ENCODE measurements at places on chromosomes 5 and 9.

- DNase-seq, result no peak
Observed at GRCh38 chr9:110640736-110641135, 27.9 kb upstream of the MUSK start.

- no peak for DNase-seq
Observed at GRCh38 chr9:136306211-136307208, 2.6 kb upstream of the CCDC187 start.

DNA sequence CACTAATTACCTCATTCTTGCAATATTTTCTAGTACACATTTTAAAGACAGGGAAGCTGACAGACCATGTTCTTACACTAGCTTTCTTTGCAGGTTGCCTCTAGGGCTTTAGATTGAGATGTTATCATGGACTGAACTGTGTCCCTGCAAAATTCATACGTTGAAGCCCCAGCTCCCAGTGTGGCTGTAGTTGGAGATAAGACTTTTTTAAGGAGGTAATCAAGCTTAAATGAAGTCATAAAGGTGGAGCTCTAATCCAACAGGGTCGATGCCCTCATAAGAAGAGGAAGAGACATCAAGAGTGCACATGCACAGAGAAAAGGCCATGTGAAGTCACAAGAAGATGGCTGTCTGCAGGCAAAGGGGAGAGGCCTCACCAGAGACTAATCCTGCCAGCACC, 471.2 kb upstream of the ACTBL2 start:
- no peak for DNase-seq

DNA sequence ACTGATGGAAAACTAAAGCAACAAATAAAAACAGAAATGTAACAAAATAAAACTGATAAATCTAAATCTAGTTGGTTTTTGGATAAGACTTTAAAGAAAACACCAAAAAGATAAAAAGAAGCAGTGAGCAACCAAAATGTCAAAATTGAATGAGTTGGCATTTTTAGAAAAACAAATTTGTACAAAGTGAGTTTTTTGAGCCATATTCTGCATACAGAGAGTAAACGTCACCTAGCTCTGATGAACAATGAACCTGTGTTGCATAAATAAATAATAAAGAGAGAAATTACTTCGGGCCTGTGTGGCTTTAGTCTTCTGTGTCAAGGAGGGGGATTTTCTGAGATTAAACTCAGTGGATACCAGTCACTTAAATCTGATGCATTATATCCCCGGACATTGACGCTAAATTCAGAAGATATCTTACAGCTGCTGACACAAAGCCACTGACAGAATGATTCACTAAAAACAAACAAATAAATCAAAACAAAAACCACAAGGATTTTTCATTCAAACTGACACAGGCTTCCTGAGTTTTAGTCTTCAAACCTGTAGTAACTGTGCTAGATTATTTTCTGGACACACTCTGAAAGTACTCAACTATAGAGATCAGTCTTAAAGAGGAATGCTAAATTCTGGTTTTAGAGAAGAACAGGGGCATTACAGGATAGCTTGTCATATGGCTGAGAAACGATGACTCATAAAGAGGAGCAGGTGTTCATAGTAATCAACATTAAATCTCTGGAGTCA, 403.5 kb upstream of the ST8SIA4 start:
- no peak for DNase-seq

DNA sequence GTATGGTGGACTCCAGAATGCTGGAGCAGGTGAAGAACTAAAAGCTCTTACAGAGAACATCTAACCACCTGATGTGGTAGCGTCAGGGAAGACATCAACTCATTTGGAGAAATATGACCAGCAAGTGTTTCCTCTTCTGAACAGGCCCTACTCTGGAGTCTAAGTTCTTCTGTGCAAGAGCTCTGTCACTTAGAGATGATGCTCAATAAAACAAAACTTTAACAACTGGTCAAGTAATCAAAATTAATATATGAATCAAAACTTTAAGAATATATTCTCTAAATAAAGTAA, 85.8 kb downstream of the CYFIP2 start:
- no peak for DNase-seq

DNA sequence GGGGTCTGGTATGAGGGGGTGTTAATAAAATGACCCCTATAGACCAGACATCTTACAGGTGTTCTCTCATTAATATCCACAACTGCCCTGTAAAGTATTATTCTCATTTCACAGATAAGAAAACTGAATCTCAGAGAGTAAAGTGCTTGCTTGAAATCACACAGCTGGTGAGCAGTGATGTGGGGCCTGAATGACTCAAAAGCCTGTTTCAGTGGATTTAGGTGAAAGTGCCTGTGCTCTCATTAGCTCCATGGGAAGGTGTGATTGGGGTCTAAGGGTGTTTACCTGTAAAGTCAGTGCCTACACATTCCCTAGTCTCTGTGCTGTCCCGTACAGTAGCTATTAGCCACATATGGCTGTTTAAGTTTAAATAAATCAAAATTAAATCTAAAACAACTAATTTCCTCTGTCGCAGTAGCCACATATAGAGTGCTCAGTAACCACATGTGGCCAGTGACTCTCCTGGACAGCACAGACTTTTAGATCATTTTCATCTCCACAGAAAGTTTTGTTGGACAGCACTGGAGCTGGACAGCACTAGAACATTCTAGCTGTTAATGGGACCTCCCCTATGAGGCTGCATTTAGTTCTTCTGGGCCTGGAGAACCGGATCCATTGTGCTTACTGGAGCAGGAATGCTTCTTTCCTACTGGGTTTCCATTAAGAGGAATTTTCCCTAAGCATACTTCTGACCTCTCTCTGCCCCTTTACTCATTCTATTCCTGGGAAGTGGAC, 52.5 kb upstream of the SEMA6A start:
- no peak for DNase-seq

DNA sequence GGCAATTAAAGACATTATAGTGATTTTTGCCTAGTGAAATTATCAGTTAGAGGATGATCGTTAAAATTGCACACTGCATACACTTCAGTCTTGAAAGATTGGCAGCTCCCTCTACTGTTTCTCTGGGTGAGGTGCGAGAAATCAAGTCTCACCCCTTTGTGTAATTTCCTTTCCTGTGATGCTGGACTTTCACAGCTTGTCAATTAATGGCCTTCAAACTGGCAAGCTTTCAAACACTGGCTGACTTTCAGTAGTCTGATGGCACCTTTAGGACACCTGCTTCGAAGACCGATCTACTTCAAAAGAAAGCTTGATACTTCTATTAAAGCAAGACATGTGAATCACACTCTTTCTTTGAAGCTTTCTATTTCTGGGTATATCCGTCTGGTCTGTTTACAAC, 706.7 kb upstream of the PTPRD start:
- no peak for DNase-seq

- no peak for DNase-seq
Observed at GRCh38 chr9:77680581-77680980, 32.5 kb upstream of the GNA14 start.

- no peak for DNase-seq
Observed at GRCh38 chr9:3419893-3420292, 105.9 kb downstream of the RFX3 start.

DNA sequence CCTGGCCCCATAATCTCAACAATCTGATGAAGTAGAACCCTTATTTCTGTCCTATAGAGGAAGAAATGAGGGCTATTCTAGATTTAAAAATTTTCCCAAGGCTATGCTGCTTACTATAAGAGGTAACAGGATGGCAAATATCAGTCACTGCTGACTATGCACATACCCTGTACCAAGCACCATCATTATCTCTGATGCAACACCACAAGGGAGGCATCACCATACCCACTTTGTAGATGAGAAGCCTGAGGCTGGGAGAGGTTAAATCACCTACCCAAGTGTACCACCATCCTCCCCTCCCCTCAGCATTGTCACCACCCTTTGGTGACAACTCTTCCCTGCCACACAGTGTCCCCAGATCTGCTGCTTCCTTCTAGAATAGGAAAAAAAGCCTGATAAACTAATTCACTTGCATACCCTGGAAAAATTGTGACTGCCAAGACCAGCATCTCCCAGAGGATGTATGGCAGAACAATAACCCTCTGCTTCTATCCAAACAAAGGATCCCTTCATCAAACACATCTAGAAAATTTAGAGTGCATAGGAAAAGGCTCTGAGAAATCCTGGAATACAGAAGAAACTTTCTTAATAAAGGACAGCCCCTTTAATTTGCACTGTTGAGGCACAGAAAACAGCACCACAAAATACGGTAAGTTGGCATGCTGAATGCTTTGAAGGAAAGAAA, 48.3 kb downstream of the PRRC1 start:
- DNase-seq, result no peak

DNA sequence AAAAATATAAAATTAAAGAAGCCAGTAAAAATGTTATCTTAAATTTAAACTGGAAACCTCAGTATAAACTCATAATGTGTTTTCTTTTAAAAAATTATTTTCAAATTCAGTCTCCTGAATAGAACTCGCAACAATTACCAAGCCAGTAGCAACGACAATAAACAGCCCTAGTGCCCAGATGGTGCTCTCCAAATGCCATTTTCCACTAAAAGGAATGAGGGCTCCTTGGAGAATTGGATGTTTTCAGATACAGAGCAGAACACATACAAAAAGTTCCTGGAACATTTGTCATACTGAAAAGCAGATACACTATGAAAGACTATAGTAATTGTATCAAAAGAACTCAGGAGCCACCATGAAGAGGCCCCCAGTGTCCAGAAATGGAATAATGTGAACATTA, 97.4 kb downstream of the TMC1 start:
- DNase-seq, result no peak

DNA sequence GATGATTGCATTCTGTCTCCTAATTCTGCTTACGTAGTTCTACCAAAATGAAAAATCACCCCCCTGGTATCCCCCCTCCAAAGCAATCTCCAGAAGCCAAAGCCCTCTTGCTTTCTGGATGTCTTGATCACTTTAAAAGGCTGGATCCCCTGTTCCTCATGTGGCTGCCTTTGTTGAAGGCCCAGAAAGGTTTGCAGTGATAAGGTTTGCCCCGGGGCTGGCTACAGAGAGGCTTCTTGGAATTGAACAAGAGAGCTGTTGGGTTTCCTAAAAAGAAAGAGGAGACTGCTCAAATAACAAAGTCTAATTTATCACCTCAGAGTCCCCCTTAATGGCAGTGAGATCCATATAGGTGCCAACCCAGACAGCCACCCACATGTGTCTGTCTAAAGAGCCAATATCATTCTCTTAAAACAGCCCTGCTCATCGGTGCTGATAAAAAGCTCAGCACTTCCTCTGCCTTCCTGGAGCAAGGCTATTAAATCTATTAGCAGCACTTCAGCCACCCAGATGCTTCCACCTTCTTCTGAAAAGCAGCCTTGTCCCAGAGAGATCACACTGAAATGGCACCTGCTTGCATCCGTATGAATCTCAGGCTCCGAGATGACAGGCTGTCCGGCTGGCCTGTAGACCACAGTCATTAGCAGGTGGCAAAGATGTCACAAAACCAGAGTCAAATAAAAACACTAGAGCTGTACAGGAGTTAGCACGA, 70.9 kb downstream of the TEX10 start:
- no peak for DNase-seq

DNA sequence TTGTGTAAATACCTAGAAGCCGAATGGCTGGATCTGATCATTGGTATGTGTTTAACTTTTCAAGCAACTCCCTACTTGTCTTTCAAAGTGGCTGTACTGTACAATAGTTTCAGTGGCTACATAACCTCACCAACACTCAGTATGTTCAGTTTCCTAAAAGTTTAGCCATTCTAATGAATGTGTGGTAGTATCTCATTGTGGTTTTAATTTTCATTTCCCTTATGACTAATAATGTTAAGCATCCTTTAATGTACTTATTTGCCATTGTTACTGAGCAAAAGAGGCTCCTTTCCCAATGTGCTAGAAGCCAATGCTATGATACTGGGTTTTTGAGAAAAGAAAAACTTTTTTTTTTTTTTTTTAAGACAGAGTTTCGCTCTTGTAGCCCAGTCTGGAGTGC, 27.8 kb upstream of the ALDOB start:
- no peak for DNase-seq

GRCh38 chr9:89755821-89756220, 151.0 kb downstream of the GADD45G start:
- no peak for DNase-seq

- no peak for DNase-seq
Observed at GRCh38 chr5:9212605-9213004, 333.3 kb downstream of the SEMA5A start.

DNA sequence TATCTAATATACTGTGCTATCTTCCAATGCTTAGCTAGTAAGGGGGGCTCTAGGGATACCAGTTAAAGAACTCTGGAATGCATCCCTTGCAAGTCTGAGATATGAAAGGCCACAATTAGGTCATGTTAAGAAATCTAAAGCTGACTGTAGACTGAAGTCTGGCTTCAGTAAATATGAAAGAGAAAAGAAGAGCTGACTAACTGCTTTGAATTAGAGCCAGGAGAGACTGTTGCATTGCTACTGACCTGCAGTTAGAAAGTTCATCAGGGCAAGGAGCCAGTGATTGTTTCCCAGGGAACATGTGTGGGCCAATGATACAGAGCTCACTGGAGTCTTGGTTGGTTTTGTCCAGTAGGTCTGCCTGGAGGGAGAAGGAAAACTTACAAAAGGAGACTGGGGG, 472.1 kb upstream of the TNC start:
- no peak for DNase-seq

DNA sequence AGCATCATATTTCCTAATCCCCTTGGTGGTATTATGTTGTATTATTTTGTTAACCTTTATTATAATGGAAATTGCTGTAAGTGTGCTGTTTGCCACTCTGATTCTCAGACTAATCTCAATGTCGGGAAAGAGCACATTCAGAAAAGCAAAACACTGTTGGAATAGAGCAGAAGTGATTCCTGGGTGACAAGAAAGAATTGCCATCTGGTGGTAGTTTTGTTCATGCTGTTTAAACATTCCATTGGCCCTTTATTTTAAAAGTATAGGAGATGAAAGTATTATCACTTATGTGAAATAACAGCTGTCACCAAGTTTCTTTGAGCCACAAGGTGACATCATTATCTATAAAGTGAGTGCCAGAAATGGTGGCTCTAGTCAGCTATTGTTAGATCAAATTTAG, 301.3 kb upstream of the SGCD start:
- DNase-seq, result no peak

- no peak for DNase-seq
Observed at GRCh38 chr9:4238522-4238921, 61.3 kb downstream of the GLIS3 start.

- no peak for DNase-seq
Observed at GRCh38 chr9:110129425-110129824, 78.5 kb downstream of the C9orf152 start.

- no peak for DNase-seq
Observed at GRCh38 chr5:111509119-111509518, 3.2 kb downstream of the STARD4 start.

- no peak for DNase-seq
Observed at GRCh38 chr9:83234541-83234940, 171.6 kb upstream of the RASEF start.

DNA sequence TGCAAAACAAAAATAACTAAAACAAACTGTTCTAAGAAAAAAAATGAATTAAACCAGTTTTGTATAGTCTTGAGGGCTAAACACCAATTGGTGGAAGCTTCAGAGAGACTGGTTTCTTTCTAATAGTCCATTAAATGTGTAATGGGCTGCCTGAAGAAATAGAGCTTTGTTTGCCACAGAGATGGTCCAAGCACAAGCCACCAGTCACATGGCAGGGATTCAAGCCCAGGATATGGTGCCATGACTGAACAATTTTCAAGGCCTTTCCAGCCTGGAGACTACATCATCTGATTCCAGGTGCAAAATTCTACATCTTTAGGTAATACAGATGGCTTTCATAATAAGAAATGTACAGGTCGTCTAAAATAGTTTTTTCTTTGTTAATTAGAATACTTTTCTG, 355.3 kb downstream of the NR2F1-AS1 start:
- no peak for DNase-seq

All from activated CD8-positive, alpha-beta memory T cell treated with anti-CD3 and anti-CD28 coated beads for 1 hour (primary cell).